ENCODE measurements at places on chromosomes 7 and 10.

DNA sequence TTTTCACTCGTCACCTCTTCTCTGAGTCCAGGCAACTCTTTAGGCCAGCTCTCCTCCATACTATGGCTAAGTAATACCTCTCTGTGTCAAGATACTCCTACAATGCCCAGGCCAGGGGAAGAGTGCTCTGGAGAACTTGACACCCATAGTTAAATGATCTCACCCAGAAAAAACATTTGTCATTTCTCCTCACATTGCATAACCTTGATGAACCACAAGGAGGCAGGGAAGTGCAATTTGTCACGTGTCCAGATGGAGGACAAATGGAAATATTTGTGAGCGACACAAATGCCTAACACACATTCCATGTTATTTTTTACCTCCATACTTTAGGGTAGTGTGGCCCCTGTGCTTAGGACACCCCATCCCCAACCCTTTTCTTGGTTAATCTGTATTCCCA, 78.3 kb downstream of the HTR7 start:
- peak; percentile 21 for DNase-seq

GRCh38 chr10:126392469-126392868, 4.2 kb upstream of the ADAM12 start:
- DNase-seq, result no peak

DNA sequence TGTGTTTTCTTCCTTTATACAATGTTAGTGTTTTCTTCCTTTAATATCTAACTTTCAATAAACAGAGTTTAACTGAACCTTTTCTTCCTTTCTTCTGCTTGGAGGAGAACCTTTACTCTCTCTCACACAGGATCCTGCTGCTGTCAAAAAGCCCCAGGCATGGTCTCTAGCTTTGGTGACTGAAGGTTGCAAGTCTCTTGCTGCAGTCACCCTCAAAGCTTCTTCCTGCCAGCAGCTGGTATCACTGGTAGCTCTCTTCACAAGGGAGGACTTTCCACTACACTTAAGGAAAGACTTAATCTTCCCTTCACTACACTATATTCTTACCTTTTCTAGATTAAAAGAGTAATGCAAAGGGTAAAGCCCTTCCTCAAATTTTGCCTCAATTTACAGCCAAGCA, 153.4 kb downstream of the SGMS1 start:
- DNase-seq, result peak; percentile 7

GRCh38 chr10:129344731-129345355, 122.2 kb upstream of the MGMT start:
- no peak for DNase-seq

GRCh38 chr7:96224685-96225084, 97.2 kb downstream of the SLC25A13 start:
- DNase-seq, result no peak

- DNase-seq, result peak; percentile 98
These were observed 30.4 kb upstream of the BMPER start for GRCh38 chr7:33874943-33875342.

GRCh38 chr7:91657483-91658071, 222.9 kb downstream of the MTERF1 start:
- peak; percentile 93 for DNase-seq

DNA sequence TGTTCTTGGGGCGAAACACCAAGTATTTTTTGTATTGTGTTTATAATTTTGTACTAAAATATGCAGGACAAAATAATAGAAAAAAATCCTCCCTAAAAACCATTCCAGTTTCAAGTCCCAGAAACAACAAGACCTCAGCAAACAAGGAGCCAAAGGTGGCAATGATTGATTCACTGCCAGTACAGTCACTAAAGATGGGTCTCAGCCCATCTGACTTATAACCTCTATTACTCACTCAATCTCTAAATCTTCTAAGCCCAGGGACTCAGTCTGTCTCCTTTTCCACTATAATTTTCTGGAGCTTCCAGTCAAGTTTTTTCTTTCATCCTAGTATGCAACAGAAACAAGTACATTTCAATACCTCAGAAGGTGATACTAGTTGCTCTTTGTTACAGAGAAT, 33.3 kb downstream of the SNX13 start:
- no peak for DNase-seq

DNA sequence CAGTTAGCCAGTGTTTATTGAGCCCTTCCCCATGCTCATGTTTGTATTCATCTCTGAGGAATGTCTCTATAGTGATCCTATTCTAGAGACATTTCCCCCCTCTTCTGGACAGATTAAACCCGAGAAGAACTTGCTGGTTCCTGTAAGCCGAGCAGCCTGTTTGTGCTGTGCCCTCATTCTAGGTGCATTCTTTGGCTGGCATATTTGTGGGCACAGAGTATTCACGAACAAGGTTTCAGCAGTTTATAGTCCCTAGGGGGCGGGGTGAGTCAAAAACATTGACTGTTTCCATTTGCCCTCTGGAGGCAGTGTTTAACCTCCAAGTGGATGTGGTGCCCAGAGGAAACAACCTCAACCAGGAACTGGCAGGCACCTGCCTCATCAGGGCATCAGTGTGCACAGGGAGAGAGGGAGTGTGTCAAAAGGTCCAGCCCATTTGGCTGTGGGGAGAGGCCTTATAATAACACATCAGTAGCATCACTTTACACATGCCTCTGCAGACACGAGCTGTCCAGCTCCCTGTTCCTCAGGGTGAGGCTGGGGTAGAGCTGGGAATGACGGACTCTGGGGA, 273.3 kb upstream of the LRGUK start:
- peak; percentile 94 for DNase-seq

- DNase-seq, result no peak
These were observed 57.4 kb downstream of the NUTM2E start for GRCh38 chr10:79883986-79884385.

DNA sequence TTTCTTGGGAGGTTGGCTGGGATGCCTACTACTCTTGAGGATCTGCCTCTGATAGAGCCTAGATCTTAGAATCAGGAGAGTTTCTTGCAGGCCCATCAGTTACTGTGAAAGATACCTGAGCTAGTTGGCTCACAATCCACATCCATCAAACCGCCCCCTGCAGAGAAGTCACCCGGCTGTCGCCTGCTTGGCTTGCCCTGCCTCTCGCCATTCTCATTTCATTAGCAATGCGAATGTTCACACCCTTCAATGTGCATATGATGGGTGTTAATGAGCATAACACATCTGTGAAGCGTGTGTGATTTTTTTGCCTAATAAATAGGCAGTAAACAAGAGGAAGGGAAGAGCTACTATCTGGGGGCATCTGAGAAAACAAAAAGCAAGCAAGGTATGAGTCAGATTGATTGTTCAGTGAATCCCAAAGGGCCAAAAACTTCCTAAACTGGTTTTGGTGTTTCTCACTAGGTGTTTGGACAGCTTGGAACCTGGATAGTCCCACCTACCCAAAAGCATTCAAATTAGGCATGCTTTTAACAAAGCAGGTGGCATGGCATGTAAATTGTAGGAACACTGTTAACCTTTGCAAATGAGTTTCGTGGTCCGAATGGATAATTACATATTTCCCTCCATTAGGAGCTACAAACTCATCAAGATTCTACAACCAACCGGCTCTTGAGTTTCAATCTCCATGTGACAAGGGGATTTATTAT, 272.3 kb upstream of the C7orf33 start:
- no peak for DNase-seq

DNA sequence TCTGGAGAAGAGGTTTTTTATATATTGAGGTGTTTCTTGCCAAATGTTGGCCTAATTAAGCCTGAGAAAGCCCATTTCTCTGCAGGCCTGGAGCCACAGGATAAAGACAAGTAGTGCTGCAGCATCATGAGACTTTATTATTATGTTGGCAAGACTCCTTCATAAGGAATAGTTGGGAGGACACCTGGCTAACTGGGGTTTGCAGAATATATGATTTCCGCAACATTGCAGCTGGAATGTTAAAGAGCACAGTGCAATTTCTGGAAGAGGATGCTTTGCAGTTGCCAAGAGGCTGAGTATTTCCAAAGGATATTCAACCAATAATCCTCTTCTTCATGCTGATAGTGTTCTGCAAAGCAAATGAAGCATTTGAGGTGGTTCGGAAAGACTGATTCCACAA, 1512.8 kb upstream of the LRRTM3 start:
- no peak for DNase-seq

DNA sequence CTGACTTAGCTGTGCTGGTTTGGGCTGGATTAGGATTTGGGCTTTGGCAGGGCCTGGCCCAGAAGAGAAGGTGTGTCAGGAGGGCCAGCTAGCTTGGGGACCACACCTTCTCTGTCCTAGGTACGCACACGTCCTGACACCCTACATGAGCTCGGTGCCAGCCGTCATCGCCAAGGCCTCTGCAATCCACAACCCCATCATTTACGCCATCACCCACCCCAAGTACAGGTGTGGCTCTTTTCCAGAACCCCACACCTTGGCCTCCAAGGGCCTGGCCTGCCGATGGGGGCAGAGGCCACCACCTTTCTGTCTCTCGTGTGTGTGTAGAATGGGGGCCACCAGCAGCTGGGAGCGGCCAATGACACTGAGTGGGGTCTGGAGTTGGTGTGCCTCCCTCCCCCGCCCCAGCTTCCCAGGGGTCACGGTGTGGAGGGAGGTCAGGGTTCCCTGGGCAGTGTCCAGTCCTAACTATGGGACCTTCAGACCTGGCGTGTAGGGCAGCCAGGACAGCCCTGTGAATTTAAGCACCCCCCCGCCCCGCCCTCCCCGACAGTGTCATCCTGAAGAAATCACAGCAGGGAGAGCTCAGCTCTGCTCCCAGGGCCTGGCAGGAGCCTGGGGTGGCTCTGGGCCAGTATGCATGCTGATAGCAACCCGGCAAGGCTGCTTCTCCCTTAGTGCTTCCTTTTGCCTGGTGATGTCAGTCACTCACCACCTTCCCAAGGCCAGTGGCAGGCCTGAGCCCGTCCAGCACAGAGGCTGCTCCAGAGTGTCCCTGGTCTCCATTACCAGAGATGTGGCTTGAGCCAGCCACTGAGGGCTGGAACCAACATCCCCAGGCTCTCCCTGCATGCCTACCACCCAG, 6.9 kb upstream of the LDB3 start:
- peak; percentile 50 for DNase-seq

GRCh38 chr10:91589015-91589657, 43.7 kb downstream of the PPP1R3C start:
- peak; percentile 92 for DNase-seq

GRCh38 chr7:73703757-73704639, 15.5 kb downstream of the STX1A start:
- peak; percentile 73 for DNase-seq

GRCh38 chr10:20887706-20888555, 9.2 kb downstream of the NEBL start:
- DNase-seq, result no peak

DNA sequence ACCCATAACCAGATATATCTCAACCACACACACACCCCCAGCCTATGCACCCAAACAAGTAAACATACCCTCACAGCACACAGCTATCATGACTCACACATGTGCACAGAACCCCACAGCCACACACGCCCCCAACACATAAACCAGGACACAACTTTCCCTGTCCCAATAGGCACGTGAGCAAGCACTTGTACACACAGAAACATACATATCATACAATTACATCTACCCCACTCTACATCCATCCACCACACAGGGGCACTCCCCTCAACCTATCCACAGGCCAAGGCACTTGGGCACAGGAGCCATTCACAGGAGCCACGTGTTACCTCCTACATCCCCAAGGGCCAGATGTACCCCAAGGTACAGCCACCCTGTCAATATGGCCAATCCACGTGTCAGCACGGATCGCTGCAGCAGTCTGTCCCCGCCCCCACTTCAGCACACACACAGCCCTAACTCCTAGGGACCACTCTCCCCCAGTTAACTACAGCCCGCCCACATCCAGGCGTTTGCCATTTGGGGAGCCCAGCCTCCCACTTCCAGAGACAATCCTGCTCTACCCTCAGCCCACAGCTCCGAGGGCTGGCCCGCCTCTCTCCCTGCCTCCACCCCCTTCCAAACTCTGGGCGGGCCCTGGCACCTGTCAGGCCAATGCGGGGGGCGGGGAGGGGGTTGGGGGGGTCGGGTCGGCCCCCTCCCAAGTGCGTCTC, 163.5 kb downstream of the SH3PXD2A start:
- DNase-seq, result no peak

DNA sequence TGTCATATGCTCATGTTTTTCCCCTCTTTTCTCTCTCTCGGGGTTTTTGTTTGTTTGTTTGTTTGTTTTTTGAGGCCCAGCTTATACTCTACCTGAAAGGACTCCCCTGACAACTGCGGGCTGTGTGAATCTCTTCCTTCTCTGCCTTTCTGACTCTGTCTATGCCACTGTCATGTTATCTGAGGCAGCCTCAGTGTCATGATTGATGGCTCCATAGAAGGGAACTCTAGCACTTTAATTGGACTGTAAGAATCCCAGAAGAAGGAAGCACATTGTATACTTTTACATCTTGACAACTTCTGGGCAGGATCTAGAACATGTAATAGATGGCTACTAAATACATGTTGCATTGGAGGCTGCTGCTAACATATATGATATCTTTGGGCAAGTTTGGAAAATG, 25.4 kb downstream of the AKR1B15 start:
- no peak for DNase-seq

DNA sequence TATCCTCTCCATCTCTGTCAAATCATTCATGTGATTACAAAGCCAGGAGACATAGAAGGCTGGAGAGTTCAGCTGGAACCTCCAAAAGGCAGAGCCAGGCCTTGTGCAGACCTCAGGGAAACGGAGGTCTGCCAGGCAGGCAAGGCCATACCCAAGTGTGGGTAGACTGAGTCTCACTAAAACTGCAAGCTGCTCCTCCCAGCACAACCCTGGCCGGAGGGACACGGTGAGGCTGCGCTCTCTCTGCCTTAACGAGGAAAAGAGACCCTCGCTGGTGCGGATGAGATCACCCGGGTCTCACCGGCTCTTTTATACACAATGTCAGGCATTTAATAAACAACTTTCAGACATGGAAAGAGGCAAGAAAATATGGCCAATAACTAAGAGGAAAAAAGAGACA, 66.1 kb upstream of the INPP5A start:
- DNase-seq, result no peak

DNA sequence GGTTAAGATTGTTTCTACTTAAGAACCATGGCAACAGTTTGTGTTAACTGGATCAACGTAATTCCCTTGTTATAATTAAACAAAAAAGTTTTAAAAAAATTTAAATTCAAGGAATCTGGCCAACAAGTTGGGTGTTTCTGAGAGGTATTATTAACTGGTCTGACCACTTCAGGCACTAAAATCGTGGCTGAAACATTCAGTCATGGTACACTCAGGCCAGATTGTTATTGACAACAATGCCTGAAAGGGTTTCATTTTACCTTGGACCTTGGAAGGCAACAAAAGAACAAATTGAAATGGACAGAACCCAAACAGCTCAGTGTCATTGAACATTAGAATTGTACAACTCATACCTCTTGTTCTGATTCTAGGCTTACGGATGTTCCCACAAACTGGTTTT, 103.3 kb upstream of the ARMC3 start:
- no peak for DNase-seq
